Stimulated activated CD4-positive, alpha-beta T cell treated with anti-CD3 and anti-CD28 coated beads, Interleukin-15, amount 100 ng/mL, for 1 hour (primary cell): ENCODE measurements at places on chromosomes 7 and 10.

- DNase-seq = no peak
These were observed 11.3 kb downstream of the CRYGN start for GRCh38 chr7:151428378-151429236.

DNA sequence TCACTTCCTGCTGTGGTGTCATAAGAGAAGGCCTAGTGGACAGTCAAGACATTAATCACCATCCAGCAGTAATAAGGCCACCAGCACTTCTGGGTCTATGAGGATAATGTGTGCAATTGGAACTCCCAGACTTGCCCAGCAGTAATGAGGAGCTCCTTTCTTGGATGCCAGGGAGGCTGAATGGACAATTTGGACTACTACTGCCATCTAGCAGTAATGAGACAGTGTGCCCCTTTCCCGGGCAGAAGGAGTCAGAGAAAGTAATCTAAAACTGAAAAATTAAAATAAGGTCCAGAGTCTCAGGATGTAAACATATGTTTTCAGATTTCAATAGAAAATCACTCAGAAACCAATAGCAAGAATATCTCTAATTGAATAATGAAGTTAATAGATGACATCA lies 400.4 kb downstream of the CDC14C start:
- DNase-seq = no peak

GRCh38 chr10:80443531-80443974 lies 10.6 kb upstream of the TSPAN14 start:
- DNase-seq = no peak

- no peak for DNase-seq
These were observed 652.7 kb downstream of the ANKRD7 start for GRCh38 chr7:118877187-118877586.

GRCh38 chr10:32981760-32982159 lies 23.7 kb upstream of the ITGB1 start:
- DNase-seq = no peak

- DNase-seq = no peak
These were observed 116.3 kb downstream of the MAD1L1 start for GRCh38 chr7:2116448-2116810.

GRCh38 chr7:11412036-11412435 lies 420.0 kb downstream of the THSD7A start:
- no peak for DNase-seq

DNA sequence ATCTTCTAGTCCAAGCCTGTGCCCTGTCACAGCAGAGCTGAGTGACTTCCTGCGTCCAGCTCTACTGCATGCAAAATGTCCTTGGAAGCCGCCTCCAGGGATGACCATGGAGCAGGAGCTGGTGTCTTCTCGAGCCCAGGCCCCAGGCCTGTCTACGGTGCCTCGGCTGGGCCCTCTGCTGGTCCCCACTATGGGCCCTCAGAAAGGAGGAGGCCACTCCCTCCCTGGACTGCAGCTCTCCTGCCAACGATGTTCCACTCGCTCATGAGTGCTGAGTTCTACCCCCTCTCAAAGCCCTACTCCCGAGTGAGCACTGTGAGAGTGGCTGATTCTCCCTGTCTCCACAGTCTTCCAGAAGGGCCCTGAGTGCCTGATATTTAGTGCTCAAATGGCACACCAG lies 504.9 kb downstream of the PTPRN2 start:
- no peak for DNase-seq

DNA sequence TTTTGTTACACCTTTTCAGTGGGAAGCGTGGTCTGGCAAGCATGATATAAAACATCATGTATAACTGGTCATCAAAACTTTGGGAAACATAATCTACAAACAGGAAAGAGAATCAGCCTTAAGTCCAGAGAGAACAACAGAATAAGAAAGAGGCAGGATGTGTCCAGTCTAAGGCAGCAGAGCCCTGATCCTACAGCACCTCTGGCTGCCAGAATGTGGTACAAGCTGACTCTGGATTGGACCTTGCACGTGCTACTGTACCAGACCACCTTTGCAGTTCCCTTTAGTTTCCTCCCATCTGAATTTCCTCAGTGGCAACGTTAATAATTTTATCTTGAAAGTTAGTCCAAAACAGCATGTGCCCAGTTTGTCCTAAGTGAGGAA lies 824.6 kb upstream of the IGFBP3 start:
- no peak for DNase-seq
